Kidney (tissue), 22 donors: ENCODE measurements at places on chromosomes 1 and 21. TPM values are rescaled to one million over a fixed set of nuclear protein-coding genes. Genes with fewer than 3 reads are reported as not detected.
A peak's percentile ranks its signal among the peaks of the same experiment; 100 is the strongest.

The TTLL10 gene
- polyA plus RNA-seq, result not detected

GRCh38 chr1:54615531-54616279 is 7.6 kb downstream of the FAM151A start:
- no peak for DNase-seq

DNA sequence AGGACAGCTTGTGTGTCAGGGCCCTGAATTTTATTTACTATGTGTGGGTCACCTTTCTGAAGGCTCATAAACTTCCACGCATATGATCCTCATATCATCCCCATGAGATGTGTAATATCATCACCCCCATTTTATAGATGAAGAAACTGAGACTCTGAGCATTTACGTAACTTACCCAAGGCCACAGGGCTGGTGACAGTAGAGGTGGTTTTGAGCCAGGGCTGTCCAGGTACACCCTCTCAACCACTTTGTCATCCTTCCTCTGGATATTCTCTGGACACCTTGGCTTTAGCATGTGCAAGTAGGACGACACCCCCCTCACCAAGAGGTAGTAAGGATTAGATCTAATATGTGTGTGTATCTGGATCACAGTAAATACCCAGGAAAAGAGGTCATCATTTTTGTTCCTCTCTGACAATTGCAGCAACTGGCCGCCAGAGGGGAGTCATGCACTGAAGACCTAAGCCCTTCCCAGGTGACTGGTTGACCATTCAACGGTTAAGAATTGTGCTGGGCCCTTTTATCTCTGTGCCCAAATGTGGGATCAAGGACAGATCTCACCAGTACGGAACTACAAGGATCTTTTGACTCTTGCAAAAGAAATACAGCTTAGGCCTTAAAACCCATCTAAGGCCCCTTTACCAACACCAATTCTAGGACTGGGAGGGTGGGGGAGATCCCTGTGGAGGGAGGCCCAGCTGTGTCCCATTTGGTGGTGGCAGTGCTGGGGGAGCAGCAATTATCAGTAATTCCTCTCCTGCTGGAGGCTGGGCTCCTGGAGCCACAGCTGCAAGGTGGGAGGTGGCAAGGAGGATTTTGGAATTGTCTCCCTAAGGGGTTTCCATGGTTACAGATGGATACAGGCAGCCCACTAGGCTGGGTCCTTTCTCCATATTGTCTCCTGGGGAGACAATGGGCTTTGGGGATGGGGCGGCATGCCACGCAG is 13.7 kb upstream of the E2F2 start:
- peak; percentile 86 for DNase-seq

GRCh38 chr1:10975567-10976326 is 36.7 kb upstream of the TARDBP start:
- peak; percentile 33 for DNase-seq

DNA sequence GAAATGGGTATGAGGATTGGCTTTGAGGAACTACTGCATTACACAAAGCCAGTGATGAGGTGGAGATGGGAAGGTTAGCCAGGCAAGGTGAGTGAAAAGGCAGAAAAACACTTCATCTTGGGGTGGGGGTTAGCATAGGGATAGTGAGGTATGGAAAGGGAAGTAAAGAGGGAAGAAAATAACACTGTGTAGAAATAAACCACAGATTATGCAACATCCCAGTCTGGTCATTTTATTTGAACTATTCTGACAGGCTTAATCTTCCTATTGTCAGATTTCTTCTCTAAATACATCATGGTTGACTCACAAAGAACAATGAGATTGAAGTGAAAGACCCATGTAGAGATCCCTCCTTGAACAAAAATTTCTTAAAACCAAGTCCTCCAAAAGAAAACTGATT is 640.2 kb downstream of the PTPRC start:
- no peak for DNase-seq

DNA sequence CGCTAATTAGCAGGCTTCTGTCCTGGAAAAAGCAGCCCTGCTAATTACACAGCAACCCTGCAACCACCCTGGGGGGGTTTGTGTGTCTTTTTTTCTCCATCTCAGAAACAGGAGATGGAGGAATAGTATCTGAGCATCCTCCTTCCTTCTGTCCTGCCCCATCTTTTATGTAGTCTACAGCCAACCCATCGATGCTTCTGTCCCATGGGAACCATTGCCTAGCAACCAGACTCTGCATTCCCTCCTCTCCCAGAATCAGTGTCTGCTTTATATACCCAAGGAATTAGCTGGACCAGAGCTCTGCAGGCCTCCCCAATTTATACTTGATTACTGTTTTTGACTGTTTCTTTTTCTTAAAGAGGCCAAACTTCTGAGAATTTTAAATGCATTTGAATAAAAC is 35.1 kb downstream of the LRRC38 start:
- no peak for DNase-seq

- DNase-seq, result no peak
These were observed 48.1 kb downstream of the MAP3K21 start for GRCh38 chr1:233375653-233376052.

DNA sequence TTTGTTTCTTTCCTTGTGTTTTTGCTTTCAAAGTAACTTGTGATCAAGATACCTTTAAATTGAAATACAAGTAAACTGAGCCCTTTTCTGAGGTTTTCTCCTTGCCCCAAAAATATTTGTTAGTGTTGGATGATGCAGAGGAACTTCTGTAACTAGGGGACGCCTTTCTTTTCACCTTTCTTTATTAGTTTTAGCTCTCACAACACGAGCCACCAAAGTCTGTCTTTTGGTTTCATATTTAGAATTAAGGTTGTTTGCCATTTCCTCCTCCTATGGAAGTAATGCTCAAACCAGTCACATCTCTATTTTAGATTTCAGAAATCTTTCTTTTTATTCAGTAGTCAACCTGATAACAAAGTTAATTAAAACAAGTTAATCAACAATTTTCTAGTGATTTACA is 120.8 kb downstream of the ZP4 start:
- DNase-seq, result no peak

DNA sequence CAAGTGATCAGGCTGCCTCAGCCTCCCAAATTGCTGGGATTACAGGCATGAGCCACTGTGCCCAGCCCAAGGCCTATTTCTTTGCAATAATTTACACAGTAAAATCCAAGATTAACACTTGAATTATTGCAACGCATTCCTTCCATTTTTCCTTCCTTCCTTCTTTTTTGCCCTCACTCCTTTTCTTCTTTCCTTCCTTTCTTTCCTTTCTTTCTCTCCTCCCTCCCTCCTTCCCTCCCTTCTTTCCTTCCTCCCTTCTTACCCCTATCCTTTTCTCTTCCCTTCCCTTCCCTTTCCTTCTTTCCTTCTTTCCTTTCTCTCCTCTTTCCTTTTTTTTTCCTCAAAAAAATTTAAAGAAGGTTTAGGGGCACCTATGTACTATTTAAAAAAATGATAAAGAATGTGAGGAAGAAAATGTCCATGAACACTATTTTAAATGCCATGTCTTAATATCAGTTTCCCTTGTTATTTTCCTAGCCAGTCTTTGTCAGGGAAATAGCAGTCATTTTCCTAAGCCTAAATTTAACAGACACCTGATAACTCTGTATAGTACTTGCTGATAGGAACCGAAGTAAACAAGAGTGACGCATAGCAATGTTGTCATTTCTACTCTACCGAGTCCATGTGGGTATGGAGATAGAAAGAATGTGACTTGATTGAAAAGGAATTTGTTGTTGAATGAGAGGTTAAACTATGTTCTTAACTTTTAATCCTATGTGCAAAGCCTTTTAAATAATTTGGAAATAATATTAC is 79.8 kb upstream of the HMCN1 start:
- no peak for DNase-seq

- no peak for DNase-seq
These were observed 35.0 kb downstream of the BATF3 start for GRCh38 chr1:212664409-212665199.

- no peak for DNase-seq
These were observed 67.2 kb downstream of the ALG14 start for GRCh38 chr1:95005584-95005983.

GRCh38 chr1:43861988-43862735 is 71.4 kb upstream of the ARTN start:
- DNase-seq, result no peak

DNA sequence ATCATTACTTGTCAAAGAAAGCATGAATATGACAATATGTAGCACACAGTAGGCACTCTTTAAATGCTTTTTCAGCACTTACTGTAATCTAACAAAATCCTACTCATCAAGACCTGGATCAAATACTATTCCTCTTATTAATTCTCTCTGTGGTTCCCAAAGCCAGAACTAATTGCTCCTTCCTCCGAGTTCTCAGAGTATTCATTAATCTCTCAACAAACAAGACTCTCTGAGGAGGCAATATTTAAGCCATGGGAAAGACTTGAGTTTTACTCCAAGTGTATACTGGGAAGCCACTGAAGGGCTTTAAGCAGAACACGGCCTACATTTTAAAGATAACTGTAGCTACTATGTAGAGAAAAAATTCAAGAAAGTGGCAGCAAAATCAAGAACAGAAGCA is 79.7 kb downstream of the ENAH start:
- no peak for DNase-seq
